ENCODE measurements at places on chromosomes 5 and 9. TPM values are rescaled to one million over a fixed set of nuclear protein-coding genes. Genes with fewer than 3 reads are reported as not detected.

Gene TMEM174
- not detected for total RNA-seq

Gene HAND1
- not detected for total RNA-seq

Gene ACTBL2
- total RNA-seq, result 0.23 TPM

Gene RELL2
- total RNA-seq, result 3.6 TPM

Gene NRARP
- total RNA-seq, result 0.30 TPM

Gene GLRA1
- total RNA-seq, result not detected

Gene CARTPT
- not detected for total RNA-seq

Gene KIF4B
- total RNA-seq, result not detected

Gene SPEF2
- 1.1 TPM for total RNA-seq

Gene IZUMO3
- total RNA-seq, result not detected

Gene EDIL3
- total RNA-seq, result 24.7 TPM

Gene ARL15
- total RNA-seq, result 22.5 TPM

Gene C7
- 15.8 TPM for total RNA-seq

Data from smooth muscle cell of the coronary artery (primary cell).